ENCODE measurements at places on chromosomes 13 and 19. TPM values are rescaled to one million over a fixed set of nuclear protein-coding genes. Genes with fewer than 3 reads are reported as not detected.

CATSPERD gene
- not detected for total RNA-seq

DCT gene
- not detected for total RNA-seq

KIR2DL4 gene
- not detected for total RNA-seq

CGB8 gene
- not detected for total RNA-seq

YJEFN3 gene
- 7.8 TPM for total RNA-seq

GRCh38 chr19:23060016-23060415 lies 56.8 kb upstream of the ZNF730 start:
- DNase-seq = no peak

GRCh38 chr13:97329331-97329730 lies 104.6 kb upstream of the RAP2A start:
- no peak for DNase-seq

DNA sequence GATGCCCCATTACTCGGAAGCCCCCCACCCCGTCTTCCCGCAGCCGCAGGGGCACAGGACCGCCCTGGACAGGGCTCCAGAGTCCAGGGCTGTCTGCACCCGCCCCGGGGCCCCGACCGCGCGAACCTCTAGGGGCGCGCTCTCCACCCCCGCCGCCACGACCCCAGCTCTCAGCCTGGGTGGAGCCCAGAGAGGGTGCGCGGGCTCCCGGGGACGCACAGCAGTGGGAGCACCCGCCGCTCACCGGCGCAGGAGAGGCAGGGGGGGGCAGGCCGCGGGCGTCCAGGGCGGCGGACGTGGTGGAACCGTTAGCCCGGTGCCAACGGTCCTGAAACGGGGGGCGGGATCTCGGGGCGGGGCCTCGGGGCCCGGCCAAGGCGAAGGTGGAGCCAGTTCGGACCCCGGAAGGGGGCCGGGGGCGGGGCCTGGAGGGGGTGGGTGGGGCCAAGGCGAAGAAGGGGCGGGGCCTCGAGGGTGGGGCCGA lies at the start of gene ATP8B3:
Gene ATP8B3 (minus strand): TSS at position 335 of the 484 bp plus-strand sequence. CDS start 540 bp downstream, outside the sequence.
- DNase-seq = peak; percentile 64

DNA sequence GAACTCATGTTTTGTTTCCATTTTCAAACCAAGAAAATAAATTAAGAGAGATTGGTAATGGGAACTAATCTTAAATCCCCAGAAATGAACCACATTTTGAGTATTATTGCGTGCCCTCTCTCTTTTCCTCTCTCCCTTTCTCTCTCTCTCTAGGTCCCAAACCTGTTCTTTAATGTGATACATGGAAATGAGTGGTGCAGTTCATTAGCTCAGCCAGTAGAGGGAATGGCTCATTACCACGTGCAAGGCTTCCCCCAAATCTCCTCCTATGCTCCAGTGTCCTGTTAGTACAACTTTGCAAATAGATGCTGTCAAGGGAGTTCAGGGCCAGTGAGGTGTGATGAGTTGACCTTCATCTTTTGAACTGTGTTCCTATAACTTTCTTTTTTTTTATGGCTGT lies 178.4 kb downstream of the FGF9 start:
- peak; percentile 5 for DNase-seq

- peak; percentile 53 for DNase-seq
Measured at GRCh38 chr19:4267101-4267900, 11.8 kb upstream of the SHD start.

DNA sequence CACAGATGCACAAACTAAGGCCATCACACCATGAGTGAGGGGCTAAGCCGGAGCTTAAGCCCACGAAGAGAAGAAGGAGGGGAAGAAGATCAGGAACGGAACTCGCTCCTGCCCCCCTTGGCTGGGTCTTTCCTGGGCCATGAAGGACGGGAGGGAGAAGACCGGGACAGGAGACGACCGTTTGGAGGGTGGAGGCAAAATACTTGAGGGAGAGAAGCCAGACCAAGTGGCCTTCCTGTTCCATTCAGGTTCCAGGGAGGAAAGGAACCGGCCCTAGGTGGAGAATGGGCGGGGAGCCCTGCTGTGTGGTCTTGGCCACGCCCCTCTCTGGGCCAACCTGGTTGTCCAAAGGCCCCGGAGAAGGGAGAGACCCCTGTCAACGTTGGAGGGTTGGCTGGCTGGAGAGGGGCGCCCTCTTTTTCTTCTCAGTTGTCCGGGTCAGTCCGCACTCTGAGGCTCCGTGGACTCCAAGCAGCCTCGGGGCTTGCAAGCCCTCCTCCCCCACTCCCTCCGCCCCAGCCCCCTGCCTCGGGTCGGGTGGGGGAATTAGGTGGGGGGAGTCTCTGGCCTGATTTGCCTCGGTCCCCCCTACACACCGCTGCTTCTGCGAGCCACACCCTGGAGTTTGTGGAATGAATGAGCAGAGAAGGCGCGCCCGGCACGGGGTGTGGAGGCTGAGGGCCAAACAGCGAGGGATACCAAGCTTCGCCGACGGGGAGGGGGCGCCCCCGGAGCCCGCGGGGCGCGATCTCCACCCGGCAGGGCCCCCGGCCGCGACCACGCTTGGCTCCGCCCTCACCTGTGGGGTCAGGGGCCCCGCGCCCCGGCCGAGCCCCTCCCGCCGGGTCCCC lies 757 bp downstream of the FBN3 start:
- DNase-seq = no peak

DNA sequence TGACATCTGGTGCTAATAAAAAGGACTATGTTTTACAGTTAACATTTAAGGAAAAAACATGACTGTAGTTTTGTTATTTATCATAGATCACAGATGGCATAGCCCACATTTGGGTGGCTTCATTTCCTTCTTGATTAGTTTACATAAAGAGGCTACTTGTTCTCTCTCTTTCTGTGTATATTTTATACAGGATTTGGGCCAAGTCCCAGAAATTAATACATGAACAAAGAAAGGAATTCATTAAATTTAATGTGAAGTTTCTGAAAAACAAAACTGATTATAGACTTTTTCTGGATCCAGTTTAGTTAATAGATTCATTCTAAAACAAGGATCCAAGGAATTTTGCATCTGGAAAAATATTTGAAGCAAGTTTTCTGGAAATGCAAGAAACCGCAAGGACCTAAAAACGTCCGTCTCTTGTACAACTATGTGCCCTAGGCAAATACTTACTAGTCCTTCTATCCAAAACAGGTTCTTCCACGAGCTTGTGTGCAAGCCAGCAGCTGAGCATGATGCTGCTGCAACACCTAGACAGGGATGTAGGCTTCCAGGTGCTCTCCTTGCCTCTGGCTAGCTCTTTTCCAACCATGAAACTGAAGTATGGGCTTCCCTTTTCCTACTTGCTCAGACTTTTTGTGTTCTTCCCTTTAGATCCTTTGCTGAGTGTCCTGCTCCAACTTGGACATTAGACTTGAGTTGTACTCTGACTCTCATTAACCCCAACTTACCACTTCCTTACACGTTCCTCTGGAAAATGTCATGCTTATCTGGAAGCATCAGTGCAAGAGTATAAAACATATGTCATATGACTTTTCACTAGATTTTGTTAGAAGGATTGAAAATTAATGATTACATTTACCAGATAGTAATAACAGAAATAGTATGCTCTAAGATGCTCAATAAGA lies 161.5 kb upstream of the STARD13 start:
- no peak for DNase-seq

- DNase-seq = no peak
Measured at GRCh38 chr19:23406091-23406490, 10.8 kb upstream of the ZNF91 start.

GRCh38 chr19:55766466-55766865 lies 2.5 kb upstream of the RFPL4AL1 start:
- no peak for DNase-seq

DNA sequence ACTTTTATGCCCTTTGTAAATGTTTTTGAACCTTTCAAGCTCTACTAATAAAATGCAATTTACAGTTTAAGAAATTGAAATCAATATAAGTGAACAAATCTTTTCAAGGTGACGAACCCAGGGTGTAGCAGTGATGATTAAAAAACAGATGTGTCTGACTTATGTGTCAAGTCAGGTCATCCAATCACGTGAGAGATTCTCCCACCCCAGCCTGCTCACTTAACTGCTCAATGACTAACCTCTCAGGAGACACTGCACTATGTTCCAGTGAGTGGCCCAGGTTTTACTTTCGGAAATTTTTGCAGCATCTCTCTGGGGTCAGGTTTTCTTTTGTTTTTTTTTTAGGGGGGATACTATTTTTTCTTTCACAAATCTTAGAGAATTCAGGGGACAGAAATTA lies 60.7 kb downstream of the ZNF429 start:
- DNase-seq = peak; percentile 28

- DNase-seq = no peak
Measured at GRCh38 chr13:87669379-87669978, 1.7 kb upstream of the SLITRK5 start.

Data from activated naive CD8-positive, alpha-beta T cell treated with anti-CD3 and anti-CD28 coated beads for 36 hours (primary cell).